ENCODE measurements at places on chromosomes 16 and 17. TPM values are rescaled to one million over a fixed set of nuclear protein-coding genes. Genes with fewer than 3 reads are reported as not detected.

The OTOP2 gene
- polyA plus RNA-seq: not detected

The SPEM1 gene
- polyA plus RNA-seq: not detected

The CBLN1 gene
- polyA plus RNA-seq: 1.9 TPM

GRCh38 chr17:71477356-71477755 lies 643.5 kb upstream of the SOX9 start:
- no peak for DNase-seq

DNA sequence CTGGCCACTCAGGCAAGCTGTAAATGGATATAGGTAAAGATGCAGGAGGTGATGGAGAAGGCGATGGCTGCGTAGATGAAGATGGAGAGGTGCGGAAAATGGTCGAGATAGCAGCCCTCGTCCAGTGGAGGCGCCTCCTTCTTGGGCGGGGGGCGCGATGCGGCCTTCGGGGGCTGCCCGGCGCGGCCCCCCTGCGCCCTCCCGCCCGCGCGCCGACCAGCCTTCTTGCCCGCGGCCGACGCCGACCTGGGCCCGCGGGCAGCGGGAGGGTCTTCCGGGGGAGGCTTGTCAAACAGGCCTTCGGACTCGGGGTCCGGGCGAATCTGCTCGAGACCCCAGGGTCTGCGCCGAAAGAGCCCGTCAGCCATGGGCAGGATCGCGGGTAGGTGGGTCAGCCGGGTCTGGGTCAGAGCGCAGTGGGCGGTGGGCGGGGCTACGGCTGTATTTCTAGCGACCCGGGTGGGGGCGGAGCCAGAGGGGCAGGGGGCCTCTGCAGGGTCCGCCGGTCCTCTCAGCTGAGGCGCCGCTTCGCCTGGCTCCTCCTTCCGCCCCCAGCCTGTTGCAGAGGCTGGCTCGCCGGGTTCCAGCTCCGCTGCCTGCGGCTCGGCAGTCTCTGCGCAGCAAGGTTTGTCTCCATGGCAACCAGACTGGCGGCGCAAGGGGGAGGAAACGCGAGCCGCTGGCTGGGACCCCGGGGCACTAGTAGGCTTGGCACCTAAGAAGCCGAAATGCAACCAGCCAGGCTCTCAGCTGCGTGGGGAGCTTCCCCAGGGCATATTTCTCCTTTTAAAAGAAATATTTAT lies 14.4 kb downstream of the MIS12 start:
- peak; percentile 72 for DNase-seq

DNA sequence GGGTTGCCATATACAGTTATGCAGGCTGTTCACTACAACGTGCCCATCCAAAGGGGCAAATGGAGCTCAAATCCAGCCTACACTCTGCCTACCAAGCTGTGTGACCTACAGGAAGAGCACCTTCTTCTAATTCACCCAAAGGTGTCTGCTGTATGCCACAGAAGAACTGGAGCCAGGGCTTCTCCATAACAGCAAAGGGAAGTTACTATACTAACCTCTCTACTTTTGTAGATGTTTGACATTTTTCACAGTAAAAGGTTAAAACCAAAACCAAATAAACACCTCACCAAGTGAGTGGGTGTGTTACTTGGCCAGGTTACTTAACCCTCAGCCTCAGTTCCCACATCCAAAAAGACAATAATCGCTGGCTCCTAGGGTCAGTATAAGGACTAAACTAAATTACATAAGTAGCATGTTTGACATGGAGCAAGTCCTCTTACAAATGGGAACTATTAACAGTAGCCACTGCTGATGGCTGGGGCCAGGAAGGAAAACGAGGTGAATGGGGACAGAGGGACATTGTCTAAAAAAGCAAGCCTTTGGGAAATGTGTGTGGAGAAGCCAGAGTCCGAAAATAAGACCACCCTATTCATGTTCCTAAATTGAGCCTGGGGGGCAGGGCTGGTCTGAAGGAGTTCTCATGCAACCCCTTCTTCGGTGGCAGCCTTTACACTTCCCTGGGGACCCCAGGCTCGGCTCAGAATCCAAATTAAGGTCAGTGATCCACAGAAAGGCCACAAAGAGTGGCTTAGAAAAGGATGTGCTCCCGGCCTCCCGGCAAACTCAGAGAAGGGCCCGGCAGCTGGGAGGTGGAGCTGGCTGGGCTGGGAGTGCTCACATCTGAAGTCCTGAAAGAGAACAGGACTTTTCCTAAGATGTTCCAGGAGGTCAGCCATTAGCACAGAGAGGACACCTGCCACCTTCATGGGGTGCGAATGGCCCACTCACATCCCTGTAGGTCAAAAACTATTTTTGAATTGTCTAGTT lies 13.5 kb downstream of the CUEDC1 start:
- DNase-seq: no peak

GRCh38 chr17:15457723-15458094 lies 9.7 kb downstream of the CDRT4 start:
- DNase-seq: no peak

- no peak for DNase-seq
Observed at GRCh38 chr17:76385892-76386786, 1.7 kb downstream of the SPHK1 start.
